ENCODE measurements at places on chromosomes 13 and 19. TPM values are rescaled to one million over a fixed set of nuclear protein-coding genes. Genes with fewer than 3 reads are reported as not detected.
A peak's percentile ranks its signal among the peaks of the same experiment; 100 is the strongest.

Gene SMIM44
- total RNA-seq, result not detected

Gene BABAM1
- 79.2 TPM for total RNA-seq

Gene TLE6
- total RNA-seq, result 0.27 TPM

Gene PSG6
- total RNA-seq, result not detected

Gene MEX3D
- 4.8 TPM for total RNA-seq

GRCh38 chr19:30231408-30232318 lies 140.5 kb upstream of the ZNF536 start:
- no peak for DNase-seq

DNA sequence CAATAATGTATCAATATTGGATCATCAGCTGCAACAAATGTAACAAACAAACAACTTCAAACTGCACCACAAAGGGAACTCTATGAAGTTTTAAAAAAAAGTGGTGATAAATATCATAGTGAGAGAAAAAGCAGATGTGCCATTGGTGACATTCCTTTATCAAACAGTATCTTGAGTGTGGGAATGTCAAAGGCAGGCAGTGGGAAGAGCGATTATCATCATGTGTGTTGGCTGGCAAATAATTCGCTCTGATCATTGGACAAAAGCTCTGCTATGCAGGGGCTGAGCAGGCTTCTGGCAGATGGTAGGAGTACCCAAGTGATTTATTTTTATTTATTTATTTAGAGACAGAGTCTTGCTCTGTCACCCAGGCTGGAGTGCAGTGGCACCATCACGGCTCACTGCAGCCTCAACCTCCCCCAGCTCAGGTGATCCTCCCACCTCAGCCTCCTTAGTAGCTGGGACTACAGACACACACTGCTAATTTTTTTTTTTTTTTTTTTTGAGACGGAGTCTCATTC lies 55.9 kb upstream of the RANBP3 start:
- DNase-seq, result no peak

DNA sequence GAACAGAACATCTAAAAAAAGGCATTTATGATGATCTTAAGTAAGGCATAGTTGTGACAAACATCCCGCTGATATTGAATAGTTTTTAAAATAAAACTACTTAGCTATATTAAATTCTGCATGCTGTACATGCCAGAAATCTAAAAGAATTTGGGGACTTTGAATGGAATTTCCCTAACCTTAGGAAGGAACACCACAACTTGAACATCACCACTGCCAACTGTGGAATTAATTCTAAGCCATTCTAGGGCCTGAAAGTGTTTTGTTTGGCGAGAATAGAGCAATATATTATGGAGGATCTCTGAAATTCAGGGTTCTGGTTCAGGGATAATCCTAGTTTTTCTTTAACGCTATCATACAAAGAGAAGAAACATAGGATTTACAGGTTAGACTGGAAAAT lies 17.8 kb upstream of the LATS2 start:
- no peak for DNase-seq

DNA sequence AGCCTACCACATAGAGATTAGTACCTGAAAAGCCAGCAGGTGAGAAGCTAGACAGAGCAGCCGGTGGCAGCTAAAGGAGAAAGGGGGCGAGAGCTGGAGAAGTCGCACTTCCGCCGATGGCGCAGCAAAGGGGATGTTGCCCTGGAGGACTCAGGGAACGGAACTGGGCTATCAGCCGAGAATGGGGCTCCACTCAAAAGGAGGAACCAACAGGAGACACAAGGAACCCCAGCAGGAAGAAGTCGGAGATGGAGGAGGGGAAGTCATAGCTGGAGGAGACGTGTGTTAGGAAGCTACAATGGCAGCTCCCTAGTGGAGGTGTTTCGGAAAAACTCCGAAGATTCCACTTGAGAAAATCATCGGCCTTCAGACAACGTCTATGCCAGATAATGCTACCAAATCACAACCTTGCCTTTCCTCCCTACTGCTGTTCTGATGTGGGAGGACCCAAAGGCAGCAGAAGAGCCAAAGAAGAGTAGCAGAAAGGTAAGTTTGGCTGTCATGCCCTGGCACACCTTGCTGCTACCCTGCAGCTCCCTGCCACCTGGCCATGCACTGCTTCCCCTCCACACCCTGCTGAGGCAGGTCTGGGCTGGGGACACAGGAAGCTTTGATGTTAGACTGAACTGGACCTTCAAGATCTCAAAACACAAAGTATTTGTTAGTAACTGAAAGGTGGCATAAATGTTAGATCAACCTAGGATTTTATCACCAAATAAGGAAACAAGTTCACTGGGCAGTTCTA lies 127.9 kb downstream of the DLEU7 start:
- no peak for DNase-seq

- no peak for DNase-seq
Observed at GRCh38 chr13:19737844-19738557, 44.7 kb downstream of the PSPC1 start.

- DNase-seq, result no peak
Observed at GRCh38 chr19:35327642-35328041, 1.3 kb upstream of the CD22 start.

DNA sequence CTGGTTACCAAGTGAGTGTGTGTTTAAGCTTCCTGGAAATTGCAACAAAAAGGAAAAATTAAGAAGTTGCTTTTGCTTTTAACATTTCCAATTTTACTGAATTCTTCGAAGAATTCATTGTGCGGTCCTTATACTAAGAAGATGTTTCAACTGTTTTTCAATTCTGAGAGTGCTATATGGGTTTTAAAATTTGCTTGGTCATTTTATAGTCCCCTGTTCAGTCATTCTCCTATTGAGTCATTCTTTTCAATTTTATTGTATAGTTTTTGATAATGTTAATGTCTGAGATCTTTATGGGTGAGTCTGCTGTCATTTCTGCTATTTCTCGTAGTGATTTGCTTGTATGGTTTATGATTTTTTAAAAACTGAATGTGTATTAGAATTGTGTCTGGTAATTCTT lies 26.5 kb downstream of the UBA2 start:
- DNase-seq, result no peak

DNA sequence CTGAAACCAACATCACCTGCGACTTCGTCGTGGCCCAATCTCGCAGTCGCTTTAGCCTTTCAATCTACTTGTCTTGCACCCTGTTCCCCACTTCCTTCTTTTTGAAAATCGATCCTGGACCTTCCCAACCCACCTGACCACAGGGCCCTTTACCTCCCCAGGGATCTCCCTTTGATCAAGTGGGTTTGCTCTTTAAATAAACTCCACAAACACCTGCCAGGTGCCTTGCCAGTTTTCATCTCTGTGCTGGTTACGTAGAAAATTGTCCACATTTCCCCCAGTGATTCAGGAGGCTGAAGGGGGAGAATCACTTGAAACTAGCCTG lies 14.5 kb upstream of the RAB20 start:
- DNase-seq, result no peak

- no peak for DNase-seq
Observed at GRCh38 chr13:29497137-29497654, 98.3 kb downstream of the SLC7A1 start.

GRCh38 chr13:106172176-106172905 lies 363.1 kb downstream of the EFNB2 start:
- DNase-seq, result no peak

DNA sequence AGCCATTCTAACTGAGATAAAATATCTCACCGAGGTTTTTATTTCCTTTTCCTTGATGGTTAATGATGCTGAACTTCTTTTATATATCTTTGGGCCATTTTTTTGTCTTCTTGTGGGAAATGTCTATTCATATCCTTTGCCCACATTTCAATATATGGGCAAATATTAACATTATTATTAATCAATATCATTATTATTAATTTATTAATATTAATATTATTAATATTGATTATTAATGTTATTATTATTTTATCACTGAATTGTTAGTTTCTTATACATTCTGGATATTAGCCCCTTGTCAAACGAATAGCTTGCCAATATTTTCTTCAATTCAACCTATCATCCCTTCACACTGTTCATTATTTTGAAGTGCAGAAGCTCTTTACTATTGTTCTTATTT lies 2203.6 kb downstream of the PCDH9 start:
- DNase-seq, result no peak

- no peak for DNase-seq
Observed at GRCh38 chr19:32865326-32865725, 4.2 kb downstream of the SLC7A9 start.

DNA sequence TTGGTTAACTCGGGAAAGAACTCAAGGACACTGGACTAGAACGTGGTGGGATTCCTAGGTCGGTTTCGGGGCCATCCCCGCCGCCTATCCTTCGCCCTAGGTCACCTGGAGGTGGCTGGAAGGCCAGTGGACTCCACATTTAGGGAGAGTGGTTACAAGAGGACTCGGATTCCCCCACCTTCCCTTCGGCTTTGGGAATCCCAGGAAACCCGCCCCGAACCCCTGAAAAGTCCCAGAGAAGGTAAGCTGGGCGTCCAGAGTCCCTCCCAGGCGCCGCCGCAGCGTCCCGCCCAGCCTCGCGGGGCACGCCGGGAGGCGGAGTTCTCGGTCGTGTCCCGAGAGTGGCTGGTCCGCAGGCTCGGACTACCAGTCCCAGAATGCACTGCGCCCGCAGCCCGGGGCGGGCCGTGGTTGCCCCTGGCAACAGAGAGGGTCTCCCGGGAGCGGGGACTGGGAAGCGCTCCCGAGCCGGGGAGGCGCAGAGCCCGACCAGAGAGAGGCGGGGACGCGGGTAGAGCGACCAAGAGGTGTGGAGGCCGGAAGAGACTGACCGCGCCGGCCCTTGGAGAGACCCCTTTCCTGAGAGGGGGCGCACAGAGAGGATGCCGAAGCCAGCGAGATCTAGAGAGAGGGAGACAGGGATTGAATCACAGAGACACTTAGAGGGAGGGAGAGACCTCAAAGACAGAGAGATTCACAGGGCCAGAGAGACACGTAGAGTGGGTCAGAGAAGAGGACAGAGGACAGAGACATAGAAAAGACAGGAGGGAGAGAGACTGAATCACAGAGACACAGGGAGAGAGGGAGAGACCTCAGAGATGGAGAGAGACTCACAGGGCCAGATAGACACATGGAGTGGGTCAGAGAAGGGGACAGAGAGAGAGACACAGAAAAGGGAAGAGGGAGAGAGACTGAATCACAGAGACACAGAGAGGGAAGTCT lies 2.6 kb upstream of the PRKCG start:
- DNase-seq, result peak; percentile 80
